ENCODE measurements at places on chromosomes 12 and 14. TPM values are rescaled to one million over a fixed set of nuclear protein-coding genes. Genes with fewer than 3 reads are reported as not detected.

DNA sequence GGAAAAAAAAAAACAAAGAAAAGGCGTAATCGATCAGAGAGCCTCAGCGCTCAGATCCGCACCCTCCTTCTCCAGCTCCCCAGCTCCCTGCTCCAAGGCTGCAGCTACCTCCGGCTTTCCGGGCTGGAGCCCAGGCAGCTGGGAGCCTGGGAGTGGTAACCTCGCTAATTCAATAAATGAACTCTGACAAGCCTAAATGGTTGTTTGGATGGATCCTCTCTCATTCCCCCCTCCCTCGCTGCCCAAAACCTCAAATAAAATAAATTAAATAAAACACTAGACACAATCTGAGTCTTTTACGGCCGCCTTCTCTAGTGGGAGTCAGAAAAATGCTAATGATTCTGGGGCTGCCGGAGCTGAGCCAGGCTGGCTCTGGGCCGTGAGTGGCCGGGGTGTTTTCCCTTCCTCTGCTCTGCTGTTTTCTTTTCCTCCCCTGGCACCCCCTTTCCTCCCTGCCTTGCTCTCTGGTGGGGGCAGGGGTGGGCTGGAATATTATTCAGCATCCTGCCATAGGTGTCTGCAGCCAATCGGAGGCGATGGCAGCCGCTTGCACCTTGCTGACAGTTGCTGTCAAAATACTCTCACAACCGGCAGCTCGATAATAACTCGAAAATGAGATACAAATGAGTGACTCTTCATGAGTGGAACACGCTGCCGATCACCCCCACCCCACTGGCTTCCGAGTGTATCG lies 76.1 kb downstream of the RBM19 start:
- H3K27me3 ChIP-seq = no peaks in the 10 kb centered on the region
- no peak overlapping the region for H3K27ac ChIP-seq
- no peak for DNase-seq
- no peaks in the 10 kb centered on the region for H3K4me1 ChIP-seq

DNA sequence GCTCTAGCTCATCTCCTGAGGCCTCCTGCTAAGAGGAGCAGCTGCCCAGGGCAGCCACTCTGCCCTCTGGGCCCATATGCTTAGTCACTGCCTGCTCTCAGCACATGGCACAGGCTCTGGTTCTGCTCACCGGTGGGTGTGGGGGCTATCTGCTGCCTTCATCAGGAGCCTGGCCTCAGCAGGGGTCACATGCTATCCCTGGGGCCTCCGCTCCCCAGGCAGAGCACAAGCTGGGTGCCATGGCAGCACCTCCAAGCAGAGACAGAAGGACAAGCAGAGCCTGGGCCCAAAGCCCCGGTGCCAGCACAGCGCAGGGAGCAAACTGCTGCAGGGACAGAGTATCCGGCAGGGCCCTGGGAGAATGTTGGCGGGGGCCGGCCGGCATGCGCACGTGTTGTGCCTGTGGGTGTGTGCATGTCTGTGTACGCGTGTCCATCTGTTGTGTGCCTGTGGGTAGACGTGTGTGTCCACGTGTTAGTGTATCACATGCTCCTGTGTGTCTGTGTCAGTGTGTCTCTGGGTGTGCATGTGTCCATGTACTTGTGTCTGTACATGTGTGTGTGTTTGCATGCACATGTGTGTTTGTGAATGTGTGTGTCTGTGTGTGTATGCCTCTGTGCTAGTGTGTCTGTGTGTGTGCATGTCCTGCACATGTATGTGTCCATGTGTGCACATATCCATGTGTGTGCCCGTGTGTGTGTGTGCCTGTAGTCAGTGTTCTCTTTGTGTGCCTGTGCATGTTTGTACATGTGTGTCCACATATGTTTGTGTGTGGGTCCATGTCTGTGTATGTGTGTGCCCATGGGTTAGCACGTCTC lies 326.9 kb downstream of the TMEM121 start:
- H3K4me3 ChIP-seq = no peak overlapping the region
- H3K27ac ChIP-seq = peak overlapping the region; percentile 9
- peaks cover 31% of the 10 kb centered on the region for H3K4me1 ChIP-seq
- DNase-seq = peak; percentile 16
- H3K27me3 ChIP-seq = no peaks in the 10 kb centered on the region

- H3K4me1 ChIP-seq = no peaks in the 10 kb centered on the region
- DNase-seq = no peak
- no peak overlapping the region for H3K27ac ChIP-seq
- no peak overlapping the region for H3K4me3 ChIP-seq
- H3K36me3 ChIP-seq = no peaks in the 10 kb centered on the region
- no peaks in the 10 kb centered on the region for H3K27me3 ChIP-seq
Observed at GRCh38 chr12:40054555-40055227, 51.2 kb downstream of the SLC2A13 start.

DNA sequence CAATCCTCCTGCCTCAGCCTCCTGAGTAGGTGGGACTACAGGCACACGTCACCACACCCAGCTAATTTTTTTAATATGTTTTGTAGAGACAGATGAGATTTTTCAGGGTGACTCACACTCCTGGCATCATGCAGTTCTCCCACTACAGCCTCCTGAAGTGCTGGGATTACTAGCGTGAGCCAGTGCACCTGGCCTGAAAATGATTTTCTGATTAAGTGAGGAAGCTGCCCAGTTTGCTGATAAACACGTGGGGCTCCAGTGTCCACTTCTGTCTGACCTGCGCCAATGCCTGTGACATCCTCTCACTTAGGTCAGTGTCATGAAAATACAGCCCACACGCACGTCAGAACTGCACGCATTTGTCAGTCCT lies 37.0 kb upstream of the SFSWAP start:
- H3K27ac ChIP-seq = no peak overlapping the region
- H3K36me3 ChIP-seq = no peaks in the 10 kb centered on the region
- H3K27me3 ChIP-seq = peaks cover 9% of the 10 kb centered on the region
- no peak overlapping the region for H3K4me3 ChIP-seq
- no peaks in the 10 kb centered on the region for H3K4me1 ChIP-seq

The HOXC6 gene
- total RNA-seq = not detected

The C12orf60 gene
- 1.5 TPM for total RNA-seq

All from activated CD8-positive, alpha-beta T cell treated with anti-CD3 and anti-CD28 coated beads, Interleukin-2, amount 10 ng/mL, durations not matched to agents 7 days and 5 days (primary cell).